SIG-M5 (cell line): ENCODE measurements at places on chromosomes 5 and 9.

DNA sequence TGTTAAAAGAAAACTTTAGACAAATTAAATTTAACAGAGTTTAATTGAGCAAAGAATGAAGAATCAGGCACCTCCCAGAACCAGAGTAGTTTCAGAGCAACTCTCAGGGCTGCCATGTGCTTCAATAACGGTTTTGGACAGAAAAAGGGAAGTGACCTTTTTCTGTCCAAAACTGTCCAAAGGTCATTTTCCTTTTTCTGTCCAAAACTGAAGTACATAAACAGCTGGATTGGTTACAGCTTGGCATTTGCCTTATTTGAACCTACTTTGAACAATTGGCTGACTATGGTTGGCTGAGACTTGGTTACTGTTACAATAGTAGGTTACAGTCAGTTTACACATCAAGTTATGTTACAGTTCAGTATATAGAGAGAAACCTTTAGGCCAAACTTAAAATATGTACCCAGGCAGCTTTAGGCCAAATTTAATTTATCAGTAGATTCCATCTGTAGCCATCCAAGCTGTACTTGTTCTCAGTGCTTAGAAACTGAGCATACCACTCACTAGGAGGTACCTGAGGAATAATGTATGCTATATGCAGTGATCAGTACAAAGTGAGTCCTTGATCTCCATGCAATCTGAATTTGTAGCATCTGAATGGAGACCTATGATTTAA is 44.0 kb downstream of the C9orf85 start:
- no peak for DNase-seq

- peak; percentile 31 for DNase-seq
Measured at GRCh38 chr5:94968507-94969095, 316.3 kb downstream of the MCTP1 start.

DNA sequence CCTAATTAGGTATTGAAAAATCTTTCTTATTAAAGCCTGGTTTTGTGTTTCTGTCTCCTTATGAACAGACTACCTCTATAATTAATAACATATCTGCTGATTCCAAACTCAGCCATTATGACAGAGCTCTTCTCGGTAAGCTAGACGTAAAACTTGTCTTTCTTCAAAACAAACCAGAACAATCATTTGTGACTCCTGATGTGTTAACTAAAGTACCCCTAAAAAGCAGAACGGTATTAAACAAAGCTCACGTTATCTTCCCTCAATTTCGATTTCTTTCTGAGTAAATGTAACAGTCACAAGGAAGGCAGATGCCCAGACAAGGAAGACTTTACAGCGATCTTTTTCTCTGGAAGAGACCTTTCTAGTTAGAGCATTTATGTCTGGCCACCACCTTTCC is 1.8 kb downstream of the SEMA5A start:
- DNase-seq: no peak

- DNase-seq: peak; percentile 37
Measured at GRCh38 chr9:36029765-36030528, 6.8 kb upstream of the RECK start.

- DNase-seq: no peak
Measured at GRCh38 chr9:137095664-137096517, 9.1 kb downstream of the MAN1B1 start.

DNA sequence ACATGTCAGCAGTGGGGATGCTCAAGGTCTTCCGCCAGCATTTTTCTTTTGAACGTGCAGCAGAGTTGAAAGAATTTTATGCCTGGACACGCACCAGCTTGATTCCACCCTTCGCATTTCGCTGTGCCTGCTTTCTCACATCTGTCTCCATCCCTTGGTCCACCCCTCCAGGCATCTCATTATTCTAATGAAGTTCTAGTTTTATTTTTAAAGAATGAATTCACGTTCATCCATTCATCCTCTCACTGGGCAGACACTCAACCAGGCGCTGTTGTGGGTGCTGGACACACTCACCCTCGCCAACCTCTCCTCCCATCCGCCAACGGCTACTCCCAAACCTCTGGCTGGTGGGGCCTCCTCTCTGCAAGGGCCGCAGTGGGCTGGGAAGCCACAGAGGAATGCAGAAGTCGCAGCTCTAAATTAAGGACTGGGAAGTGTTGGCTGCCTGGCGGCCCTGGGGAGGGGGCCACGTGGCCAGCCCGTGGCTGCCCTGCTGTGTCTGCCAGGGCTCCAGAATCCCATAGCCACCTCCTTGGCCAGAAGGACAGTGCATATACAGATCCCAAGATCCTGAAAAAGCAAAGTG is 6.7 kb downstream of the SUSD3 start:
- DNase-seq: no peak

DNA sequence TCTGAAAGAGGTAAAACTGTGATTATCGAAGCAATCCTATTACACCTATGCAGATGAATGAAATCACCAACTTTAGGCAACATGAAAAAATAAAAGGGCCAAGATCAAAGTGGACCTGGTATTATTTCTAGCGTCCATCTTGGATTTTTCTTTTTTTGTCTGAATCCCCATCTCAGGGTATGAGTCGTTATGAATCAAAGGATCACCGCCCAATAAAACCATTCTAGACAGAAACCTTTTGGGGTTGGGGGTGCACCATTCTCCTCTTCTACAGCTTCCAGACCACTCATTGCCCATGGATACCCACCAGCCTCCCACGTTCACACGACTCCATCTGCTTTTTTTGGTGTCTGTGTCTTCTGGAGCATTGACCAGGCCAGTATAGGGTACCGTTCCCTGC is 33.4 kb downstream of the MAP1B start:
- no peak for DNase-seq

DNA sequence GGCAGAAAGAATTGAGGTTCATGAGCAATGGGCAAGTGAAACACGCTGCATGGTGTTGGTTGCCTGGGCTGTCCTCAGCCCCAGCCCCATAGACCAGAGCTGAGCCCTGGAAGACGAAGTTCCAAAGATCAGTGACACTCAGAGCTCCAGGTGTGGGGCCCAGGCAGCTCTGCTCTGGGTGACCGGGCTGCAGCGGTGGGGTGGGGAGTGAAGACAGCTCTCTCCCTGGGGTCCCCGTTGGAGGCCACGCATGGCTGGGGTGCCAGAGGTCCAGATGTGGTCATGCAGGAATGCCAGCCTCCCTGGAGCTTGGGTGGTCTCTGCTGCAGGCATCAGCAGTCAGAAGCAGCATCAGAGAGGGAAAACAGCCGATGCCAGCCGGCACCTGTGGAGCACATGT is 165.0 kb upstream of the ERCC6L2 start:
- DNase-seq: no peak

GRCh38 chr5:103498211-103498610 is 64.4 kb downstream of the NUDT12 start:
- DNase-seq: no peak

- no peak for DNase-seq
Measured at GRCh38 chr5:83265318-83265717, 188.0 kb downstream of the XRCC4 start.

GRCh38 chr5:1315709-1316587 is 21.1 kb upstream of the TERT start:
- DNase-seq: no peak

DNA sequence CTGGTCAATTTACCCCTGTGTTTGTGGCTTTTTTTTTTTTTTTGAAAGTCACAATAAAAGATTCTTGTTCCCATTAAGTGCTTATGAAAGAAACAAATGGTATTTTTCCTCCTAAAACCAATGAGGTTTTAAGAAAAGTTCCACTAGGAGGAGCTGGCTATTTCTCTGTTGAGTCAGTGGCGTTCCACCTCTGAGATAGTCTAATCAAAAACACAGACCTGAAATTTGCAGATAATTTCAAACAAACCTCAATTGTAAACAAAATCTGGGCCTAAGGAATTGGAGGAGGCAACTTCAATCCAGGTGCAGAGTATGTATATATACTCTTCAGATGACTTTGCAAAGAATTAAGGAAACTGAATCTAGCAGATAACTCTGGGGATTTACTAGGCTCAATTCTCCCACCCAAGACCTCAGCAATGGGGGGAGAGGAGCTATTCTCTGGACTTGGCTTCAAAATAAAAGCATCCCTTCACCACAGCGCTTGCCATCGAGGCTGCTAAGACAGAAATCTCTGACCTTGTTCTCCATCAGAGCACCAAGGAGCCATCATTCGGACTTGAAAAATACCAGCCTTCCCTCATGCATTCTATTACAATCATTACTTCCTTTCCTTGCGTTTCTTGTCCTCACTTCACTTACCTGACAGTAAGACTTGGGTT is 52.4 kb downstream of the FANCC start:
- no peak for DNase-seq

- no peak for DNase-seq
Measured at GRCh38 chr5:1299961-1300360, 5.1 kb upstream of the TERT start.

GRCh38 chr5:78829811-78830527 is 155.1 kb downstream of the ARSB start:
- no peak for DNase-seq

GRCh38 chr5:132461569-132462070 is 29.0 kb downstream of the IRF1 start:
- DNase-seq: no peak

GRCh38 chr9:135379540-135380267 is 99.9 kb upstream of the PPP1R26 start:
- no peak for DNase-seq

GRCh38 chr5:82551840-82552385 is 273.8 kb upstream of the RPS23 start:
- DNase-seq: no peak
